CD4-positive, alpha-beta T cell treated with Interleukin-12 subunit alpha and Interleukin-12 subunit beta, for 1 hour (primary cell): ENCODE measurements at places on chromosomes 2 and 18.

- no peak for DNase-seq
These were observed 158.0 kb upstream of the SPHKAP start for GRCh38 chr2:228339525-228339924.

DNA sequence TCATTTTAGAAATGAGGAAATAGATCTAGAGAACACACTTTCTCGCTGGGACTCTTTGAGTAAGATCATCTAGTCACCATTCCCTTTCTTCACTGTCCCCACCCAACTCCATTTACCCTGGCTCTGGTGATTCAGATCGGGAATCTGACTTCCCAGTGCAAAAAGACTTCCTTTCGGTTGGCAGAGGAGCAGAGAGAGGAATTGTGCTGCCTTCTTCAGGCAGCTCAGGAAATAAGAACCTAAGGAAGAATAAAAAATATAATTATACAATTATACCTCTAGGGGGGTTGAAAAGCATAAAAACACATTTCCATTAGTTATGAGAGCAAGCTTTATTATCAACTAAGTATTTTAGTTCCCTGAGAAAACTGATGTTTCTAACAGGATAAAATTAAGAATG is 9.3 kb upstream of the MPP4 start:
- no peak for DNase-seq

GRCh38 chr2:168210895-168211570 is 36.4 kb downstream of the STK39 start:
- no peak for DNase-seq

DNA sequence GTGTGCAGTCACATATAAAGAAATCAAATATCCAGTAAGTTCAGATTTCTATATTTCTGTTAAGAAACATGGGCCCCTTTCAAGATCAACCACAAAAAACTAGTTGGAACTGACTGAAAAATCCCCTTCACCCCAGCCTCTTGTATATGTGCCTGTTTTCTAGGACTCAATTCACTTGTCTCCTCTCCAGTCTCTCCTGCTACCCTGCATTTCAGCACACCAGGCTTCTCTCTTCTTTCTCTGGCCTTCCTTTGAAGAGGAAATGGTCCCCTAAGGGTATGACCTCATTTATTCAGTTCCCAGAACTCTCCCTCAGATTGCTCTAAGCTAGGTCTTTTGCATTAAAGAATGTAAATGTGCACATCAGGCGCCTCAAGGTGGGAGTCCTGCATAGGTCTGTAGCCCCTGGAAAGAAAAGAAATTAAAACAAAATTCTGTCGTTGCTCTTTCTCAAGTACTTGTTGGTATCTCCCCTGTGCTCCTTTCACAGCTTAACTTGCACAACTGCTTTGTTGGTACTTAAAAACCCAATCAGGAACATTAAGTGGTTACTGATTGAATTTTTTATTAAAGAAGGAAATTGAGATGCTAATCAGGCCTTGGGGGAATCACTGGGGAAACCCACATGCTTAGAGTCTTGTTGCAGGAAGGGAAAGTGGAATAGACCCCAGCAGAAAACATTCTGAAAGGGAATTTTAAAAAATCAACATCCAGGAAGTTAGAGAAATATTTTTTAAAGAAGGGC is 278.4 kb downstream of the AGPS start:
- DNase-seq: no peak

GRCh38 chr2:110807522-110807921 is 75.1 kb downstream of the ACOXL start:
- DNase-seq: no peak

DNA sequence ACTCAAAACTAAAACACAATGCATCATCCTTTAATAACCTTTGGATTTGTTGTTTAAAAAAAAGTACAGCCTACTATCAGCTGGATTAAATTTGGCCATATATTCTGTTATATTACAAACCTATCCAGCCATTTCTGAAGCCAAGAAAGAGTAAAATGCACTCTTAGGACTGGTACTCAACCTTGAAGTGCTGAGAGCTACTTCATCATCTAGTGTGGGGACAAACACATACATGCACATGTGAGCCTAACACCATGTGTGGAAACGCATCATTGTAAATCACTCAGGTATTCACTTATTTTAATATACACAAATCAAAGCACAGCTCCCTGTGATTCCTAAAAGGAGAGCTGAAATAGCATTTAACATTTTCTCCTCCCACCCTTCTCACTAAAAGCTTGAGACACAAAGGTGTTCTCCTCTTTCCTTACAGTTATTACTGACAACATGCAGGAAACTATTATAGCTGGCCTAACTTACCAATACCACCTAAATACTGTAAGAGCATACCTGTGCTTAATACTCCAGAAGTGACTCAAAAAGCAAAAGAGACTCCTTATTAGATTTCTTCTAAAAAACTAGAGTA is 7.5 kb downstream of the BAZ2B start:
- no peak for DNase-seq

DNA sequence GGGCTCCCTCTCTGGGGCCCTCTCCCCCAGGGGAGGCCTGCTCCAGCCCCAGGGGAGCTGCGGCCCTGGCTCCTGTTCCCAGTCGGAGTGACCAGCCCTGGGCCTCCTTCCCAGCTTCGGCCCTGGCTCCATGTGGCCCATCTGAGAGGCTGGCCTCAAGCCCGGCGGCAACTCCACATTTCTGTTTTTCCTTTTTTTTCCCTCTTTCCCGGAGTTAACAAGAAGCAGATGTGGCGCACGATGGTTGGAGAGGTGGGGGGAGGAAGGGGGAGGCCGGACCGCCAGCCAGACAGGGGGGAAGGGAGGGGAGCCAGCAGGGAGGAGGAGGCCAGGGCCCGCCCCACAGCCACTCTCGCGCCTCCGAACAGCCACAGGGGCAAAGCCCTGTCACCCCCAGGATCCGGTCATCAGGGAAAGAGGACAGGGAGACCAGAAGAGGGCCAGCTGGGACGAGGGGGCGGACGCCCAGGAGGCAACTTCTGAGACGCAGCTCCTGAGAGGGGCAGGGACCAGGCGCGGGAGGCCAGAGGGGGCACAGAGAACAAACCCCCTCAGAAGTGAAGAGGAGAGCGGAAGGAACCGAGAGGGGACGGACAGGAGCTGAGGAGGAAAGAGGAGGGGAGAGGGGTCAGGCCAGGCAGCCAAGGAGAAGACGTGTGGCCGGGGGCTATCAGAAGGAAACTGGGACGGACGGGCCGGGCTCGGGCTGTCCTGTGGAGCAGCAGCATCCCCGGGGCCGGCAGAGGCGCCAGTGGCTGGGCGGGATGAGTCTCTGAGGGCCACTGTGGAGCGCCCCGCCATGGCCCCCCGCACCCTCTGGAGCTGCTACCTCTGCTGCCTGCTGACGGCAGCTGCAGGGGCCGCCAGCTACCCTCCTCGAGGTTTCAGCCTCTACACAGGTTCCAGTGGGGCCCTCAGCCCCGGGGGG is at the start of gene EMILIN1:
EMILIN1 (plus strand) TSS at position 349 of the 928 bp plus-strand sequence; CDS start at position 800, 451 bp downstream.
- DNase-seq: no peak

GRCh38 chr2:158189526-158189925 is 87.8 kb downstream of the UPP2 start:
- DNase-seq: no peak

DNA sequence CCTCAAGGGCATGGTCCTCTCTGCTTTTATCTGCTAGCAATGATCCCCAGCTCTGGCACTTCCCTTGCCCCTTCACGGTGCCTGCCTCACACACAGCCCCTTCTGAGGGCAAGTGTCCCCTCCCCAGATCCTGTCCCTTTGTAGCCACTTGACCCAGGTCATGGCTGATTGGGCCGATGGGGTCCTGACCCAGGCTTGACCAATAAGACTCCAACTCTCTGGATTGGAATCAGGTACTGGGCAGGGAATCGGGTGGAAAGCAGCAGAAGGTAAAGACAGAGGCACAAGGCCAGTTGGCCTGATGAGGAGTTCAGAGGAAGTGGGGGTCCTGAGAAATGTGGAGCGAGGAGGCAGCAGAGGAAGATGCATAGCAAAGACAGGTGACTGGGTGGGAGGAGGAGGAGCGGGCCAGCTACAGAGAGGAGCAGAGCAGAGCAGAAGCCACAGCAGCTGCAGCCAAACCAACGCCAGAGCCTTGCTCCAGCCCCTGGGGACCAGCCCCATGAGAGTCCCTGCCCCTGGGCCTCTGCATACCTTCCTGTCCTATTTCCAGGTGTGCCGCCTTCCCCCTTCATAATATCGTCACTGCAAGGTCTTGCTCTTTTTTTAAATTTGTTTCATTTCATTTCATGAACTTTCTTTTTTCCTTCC is 39.1 kb downstream of the CAPN13 start:
- no peak for DNase-seq

GRCh38 chr2:236980961-236981360 is 104.7 kb upstream of the COPS8 start:
- DNase-seq: no peak

DNA sequence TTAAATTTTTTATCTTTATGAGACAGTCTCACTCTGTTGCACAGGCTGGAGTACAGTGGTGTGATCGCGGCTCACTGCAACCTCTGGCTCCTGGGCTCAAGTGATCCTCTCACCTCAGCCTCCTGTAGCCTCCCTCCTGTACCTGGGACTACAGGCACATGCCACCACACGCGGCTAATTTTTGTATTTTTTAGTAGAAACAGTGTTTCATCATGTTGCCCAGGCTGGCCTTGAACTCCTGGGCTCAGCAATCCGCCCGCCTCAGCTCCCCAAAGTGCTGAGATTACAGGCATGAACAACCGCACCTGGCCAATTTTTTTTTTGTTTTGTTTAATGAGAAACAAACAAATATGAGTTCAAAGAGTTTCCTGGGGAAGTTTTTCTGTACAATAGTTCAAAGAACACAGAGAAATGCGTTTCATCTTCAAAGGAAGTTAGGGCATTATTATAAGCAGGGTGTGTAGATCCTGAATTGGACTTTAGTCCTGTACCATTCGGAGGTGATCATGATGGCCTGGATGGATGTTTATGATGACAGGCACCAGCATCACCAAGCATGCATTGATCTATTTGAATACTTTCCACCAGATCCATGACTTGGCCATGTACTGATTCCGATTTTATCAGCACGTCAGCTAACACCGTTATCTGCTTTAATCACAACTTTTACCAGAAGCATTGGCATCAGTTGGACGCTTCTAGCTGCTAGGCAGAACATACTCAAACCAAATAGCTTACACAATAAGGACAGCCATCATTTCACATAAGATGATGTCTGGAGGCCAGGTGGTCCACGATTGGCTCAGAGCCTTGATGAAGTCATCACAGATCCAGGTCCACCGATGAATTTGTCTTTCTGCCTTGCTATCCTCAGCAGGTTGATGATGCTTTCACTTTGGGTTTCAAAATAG is 28.9 kb downstream of the TCF23 start:
- no peak for DNase-seq

DNA sequence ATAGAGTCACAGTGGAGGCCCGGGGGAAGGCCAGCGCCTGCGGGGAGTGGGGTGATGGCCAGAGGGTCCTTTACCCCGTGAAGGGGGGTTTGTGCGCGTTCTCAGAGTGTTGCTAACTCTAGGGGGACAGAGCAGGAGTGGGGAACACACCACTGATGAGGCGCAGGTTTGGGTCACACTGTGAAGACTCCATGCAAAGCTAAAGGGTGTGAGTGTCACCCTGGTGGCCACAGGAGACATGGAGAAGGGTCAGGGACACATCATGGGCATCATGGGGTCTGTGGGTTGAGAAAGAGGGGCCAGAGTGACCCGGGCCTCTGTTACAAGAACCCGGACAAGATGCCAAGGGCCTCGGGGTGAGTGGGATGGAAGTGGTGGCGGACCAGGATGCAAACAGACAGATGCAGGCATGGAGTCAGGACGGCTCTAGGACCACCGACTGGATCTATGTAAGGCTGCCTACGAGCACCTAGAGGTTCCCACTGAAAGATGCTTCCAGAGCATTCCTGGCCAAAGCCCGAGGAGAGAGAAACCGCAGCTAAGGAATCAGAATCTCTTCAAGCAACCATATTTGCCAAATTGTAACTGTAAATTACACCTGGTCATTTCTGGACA is 84.3 kb downstream of the PXDN start:
- no peak for DNase-seq

- DNase-seq: no peak
These were observed 62.8 kb downstream of the EFEMP1 start for GRCh38 chr2:55860832-55861231.

DNA sequence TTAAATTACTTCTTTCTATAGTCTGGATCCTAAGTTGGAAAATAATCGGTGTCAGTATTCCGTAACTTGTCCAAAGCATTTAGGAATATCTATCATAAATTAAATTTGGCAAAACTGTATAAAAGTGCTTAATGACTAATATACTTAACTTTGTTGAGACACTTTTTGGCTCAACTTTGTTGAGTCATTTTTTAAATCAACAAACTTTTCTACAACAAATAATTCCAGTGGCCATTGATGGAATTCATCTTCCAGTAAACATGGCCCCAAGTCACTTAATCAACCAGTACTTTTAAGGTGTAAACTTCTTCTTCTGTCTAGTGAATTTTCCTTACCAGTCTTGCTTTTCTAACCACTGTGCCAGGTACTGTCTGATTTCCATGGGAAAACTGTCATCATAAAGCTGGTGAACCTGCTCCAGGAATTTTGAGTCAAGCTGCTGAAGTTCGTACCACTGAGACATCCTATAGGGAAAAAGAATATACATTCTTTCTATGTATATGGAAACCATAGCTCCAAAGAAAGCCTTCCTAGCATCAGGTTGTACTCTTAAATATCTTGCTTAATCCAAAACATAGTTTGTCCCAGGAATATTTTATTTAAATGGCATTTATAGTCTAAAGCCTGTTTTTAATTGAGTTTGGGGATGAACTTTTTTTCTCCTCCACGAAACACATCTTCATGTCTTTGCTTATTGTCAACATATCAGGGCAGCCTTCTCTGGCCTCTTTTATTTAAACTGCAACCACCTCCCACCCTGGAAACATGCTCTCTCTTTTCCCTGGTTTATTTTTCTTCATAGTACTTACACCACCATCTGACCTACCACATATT is 4.2 kb downstream of the STAT1 start:
- no peak for DNase-seq

DNA sequence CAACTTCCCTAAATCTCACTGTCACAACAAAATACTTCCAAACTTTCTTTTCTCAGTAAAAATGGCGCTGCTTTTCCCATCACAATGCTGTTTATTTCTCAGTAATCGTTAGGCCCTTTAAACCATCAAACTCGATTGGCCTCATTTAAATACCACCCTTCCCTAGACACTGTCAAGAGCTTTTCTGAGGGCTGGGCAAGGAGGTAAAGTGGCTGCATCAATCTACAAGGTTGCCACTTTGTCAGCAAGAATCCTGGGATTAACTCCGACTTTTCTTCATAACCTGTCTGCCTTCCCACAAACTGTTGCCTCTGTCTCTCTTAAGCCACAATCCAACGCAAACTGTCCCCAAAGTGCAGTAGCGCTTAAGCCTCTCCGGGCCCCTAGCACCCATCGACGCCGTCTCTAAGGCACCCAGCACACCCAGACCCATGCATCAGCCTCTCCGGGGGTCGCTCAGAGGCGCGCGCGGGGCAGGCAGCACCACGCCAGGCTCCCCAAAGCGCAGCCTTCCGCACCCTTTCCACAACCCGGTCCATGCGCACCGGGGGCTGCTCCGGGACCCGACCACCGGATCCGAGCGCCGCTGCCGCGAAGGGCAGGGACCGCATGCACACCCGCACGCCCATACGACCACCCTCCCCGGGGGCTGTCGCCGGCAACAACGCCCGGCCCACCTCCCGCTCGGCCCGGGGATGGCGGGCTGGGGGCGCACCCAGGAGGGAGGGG is 683 bp downstream of the MBOAT2 start:
- DNase-seq: no peak
